Lung (tissue), 17 donors: ENCODE measurements at places on chromosomes 2 and 18.

DNA sequence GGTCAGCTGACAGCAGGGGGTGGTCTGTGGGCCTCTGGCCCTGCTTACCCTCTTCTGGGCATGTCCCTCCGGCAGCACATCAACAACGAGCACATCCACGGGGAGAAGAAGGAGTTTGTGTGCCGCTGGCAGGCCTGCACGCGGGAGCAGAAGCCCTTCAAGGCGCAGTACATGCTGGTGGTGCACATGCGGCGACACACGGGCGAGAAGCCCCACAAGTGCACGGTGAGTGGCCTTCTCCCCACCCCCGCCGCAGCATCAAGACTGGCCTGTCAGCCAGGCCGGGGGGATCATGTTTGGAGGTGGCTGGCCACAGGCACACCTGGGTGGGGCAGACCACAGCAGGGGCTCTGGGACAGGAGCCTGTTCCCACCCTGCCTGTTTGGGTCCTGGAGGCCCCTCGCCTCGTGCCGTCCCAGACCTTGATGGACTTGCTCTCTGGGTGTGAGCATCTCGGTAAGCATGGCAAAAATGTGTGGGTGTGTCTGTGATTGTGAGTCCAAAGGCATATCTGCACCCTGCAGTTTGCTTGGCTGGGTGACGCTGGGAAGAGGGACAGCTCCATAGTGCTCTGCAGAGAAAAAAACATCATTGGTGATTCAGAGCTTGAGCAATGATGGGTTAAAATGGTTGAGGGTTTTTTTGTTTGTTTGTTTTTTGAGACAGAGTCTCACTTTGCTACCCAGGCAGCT is 242.8 kb downstream of the GLI2 start:
- no peak for DNase-seq

DNA sequence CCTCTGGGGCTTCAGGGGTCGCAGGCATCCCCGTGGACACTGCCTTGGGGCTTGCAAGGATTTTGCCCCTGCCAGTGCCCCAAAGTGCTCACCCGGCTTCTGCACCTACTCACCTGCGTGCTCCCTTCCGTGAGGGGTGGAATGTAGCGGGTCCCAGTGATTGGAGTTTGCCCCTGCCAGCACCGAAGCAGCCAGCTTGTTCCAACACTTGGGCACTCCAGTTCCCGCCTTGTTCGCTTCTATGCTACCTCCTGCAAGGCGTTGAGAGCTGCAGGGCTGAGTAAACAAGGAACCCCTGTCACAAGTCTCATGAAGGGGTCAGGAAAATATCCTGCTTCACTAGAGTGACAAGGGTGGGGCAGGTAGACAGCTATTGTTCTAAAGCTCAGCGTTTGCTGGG is 631.5 kb downstream of the EPHA4 start:
- DNase-seq = no peak

DNA sequence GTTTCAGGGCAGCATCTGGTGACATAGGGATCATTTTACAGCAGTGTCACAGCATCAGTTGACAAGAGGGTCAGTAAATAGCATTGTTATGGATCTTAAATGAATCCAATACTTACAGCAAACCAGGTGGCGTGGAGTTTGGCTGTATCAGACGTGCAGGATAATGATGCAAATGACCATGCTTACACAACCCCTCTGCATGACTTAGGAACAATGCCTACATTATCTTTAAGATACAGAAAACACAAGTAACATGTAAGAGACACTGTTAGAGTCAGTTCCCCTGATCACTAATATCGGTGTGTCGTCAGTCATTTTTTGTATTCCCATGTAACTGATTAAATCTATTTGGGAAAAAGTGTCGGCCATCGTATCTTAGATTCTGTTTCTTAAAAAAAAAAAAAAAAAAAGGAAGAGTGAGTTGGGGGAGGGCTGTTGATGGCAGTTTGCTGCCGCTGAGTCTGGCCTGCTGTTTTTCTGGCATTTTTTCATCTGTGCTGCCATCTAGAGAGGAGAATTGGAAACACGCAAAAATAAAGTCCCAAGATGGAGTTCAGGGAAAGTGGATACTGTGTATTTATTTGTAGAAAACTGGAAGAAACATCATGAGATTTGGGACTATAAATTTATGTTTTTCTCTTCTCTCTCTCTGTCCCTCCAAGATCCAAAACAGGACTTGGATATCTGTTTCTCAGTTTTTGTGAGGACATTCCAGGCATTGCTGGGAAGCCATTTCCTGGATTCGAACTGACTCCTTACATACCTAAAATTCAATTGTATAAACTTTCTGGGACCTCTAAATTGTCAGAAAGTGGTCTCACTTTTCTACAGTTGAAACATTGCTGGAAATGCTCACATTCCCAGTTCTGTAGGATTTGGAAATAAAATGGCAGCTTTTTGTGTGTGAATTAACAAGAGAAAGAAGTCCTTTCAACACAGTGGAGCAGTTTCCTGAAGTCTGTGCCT is 60.3 kb upstream of the AGPS start:
- peak; percentile 95 for DNase-seq

DNA sequence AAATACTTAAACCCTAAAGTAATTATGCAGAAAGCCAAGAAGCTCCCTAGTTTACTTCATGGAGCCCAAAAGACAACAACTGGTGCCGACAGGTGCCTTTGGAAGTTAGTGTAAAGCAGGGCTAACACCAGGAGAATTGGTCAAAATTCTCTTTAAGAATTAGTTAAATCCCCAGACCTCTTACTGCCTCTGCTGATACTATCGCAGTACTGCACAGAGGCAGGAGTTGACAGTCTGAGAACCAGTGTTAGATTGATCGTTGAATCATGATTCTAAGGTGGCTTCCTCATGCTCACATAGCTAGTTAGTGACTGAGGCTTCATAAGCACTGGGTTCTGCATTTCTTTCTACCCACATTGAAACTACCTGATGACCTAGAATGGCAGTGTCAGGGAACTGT is 445.0 kb downstream of the XIRP2 start:
- DNase-seq = no peak

DNA sequence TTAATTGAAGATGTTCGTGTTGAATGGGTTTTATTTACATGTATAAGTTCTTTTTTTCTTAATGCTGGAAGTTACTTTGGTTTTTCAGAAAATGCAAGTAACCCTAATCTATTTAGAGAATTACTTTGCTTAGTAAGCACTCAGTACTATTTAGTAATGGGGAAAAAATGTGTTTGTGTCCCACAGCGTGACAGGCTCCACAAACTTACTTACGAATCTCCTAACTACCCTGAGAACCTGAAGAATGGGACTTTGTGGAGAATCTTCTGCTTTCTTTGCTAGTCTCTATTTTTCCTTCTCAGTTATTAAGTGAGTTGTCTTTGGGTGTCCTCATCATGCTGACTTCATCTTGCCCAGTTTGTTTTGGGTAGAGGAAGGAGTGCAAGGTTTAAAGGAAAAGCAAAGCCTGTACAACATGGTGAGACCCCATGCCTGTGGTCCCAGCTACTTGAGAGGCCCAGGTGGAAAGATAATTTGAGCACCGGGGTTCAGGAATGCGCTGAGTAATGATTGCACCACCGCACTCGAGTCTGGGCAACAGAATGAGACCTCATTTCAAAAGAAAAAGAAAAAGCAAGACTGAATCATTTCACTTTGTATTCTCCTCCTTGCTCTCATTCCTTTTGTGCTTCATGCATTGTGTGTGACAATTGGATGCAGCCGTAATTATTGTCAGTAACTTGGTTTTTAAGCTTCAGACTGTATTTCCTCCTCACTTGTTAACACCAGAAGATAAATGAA is 10.2 kb downstream of the NEDD4L start:
- DNase-seq = peak; percentile 41

- DNase-seq = peak; percentile 29
Measured at GRCh38 chr2:19933351-19933981, 31.7 kb upstream of the TTC32 start.

GRCh38 chr2:23513872-23514793 is 129.2 kb downstream of the KLHL29 start:
- no peak for DNase-seq

DNA sequence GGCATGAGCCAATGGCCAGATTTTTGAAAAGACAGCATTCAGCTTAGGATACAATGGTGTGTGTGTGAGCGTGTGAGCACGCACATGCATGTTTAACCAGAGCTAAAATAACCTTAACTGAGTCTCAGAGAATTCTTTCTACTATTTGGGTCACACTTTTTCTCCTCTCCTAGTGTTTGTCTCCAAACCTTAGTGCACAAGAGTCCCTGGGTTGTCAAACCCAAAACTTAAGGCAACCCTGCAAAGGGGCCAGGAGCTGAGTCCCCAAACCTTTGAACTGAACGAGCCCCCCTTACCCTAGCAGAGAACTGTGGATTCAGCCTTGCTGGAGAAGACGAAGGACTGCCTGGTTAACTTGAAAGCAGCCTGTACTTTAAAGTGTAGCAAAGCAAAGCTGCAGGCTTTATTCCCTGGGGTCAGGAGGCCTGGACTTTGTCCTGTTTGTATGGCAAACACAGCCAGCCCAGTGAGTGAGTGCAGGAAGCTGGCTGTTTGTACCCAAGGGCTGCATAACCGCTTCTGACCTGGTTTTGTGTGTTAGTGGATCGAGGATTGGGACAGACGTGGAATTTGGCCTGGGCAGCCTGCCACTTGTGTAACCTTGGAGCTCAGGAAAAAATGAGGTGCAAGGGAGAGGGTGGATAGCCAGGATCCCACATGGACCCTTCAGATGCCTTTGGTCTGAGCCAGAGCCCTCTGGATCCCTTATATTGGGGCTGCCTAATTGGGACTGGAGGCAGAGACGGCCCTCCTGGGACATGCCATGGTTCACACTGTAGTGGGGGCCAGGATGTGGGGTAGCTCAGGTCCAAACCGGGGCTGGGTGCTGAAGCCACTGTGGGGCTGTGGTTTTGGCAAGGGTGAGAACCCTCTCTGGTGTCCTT is 6.4 kb upstream of the PSMD1 start:
- DNase-seq = no peak

GRCh38 chr2:164784376-164784775 is 57.2 kb downstream of the COBLL1 start:
- DNase-seq = no peak
